H9 (cell line): ENCODE measurements at places on chromosomes 5 and 9. TPM values are rescaled to one million over a fixed set of nuclear protein-coding genes. Genes with fewer than 3 reads are reported as not detected.

- no peaks in the 10 kb centered on the region for H3K4me1 ChIP-seq
- no peak overlapping the region for H3K4me3 ChIP-seq
- H3K36me3 ChIP-seq = no peaks in the 10 kb centered on the region; the same call in 2 of the 3 replicates
- no peaks in the 10 kb centered on the region for H3K27me3 ChIP-seq
- H3K27ac ChIP-seq = no peak overlapping the region
Measured at GRCh38 chr5:10595672-10596309, 31.9 kb downstream of the ANKRD33B start.

GRCh38 chr5:96699186-96699820 is 37.1 kb downstream of the CAST start:
- H3K4me3 ChIP-seq = no peak overlapping the region
- no peaks in the 10 kb centered on the region for H3K27me3 ChIP-seq
- H3K27ac ChIP-seq = no peak overlapping the region
- no peaks in the 10 kb centered on the region for H3K36me3 ChIP-seq

DNA sequence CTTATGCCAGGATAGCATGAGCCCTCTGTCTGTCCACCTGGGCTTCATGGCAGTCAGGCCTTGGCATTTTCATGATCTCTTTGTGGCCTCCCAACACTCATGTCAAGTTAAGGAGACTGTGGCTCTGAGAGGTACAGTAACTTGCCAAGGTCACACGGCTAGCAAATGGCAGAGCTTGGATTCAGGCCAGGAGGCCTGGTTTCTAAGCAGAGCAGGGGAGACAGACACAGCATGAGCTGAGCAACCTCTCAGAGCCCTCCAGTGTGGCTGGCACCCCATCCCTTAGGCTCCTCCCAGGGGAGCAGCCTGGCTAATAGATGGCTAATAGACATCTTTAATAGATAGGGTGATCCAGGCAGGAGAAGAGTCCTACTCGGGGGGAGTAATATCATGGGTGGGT is 4.1 kb downstream of the SYNPO start:
- peaks cover 2% of the 10 kb centered on the region; the same call in 1 of the 2 replicates for H3K4me1 ChIP-seq
- no peak for DNase-seq
- H3K27me3 ChIP-seq = no peaks in the 10 kb centered on the region
- no peak overlapping the region for H3K27ac ChIP-seq

- peaks cover 2% of the 10 kb centered on the region; the same call in 1 of the 2 replicates for H3K4me1 ChIP-seq
- DNase-seq = no peak
- H3K27ac ChIP-seq = no peak overlapping the region
- no peaks in the 10 kb centered on the region; the same call in 1 of the 2 replicates for H3K27me3 ChIP-seq
Measured at GRCh38 chr5:154498994-154499393, 21.0 kb upstream of the HAND1 start.

GRCh38 chr5:153941265-153941664 is 97.4 kb downstream of the FAM114A2 start:
- H3K36me3 ChIP-seq = peaks cover 65% of the 10 kb centered on the region
- no peaks in the 10 kb centered on the region; the same call in 1 of the 2 replicates for H3K4me1 ChIP-seq
- H3K27ac ChIP-seq = no peak overlapping the region
- DNase-seq = no peak

GRCh38 chr9:130453487-130453886 is 8.7 kb downstream of the ASS1 start:
- H3K27ac ChIP-seq = no peak overlapping the region
- no peak for DNase-seq
- H3K4me1 ChIP-seq = no peaks in the 10 kb centered on the region; the same call in 1 of the 2 replicates
- H3K4me3 ChIP-seq = no peak overlapping the region
- H3K27me3 ChIP-seq = no peaks in the 10 kb centered on the region

DNA sequence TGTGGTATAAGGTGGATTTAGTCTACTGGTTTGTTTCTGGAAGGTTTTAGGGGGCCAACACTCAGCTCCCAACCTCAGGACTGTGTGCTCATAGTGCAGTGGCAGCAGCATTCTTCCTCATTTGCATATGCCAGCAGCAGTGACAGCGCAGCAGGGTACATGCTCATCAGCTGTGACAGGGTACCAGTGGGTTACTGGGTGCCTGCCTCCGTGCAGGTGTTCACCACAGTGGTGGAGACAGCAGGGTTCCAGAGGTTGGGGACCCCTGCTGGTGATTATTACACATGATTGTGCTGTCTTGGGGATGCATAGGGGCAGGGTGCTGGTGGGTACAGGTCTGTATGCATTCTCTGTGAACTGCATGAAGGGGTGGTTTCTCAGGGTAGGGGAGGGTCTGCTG is 45.5 kb upstream of the IFNE start:
- no peaks in the 10 kb centered on the region for H3K4me1 ChIP-seq
- H3K27ac ChIP-seq = no peak overlapping the region
- H3K4me3 ChIP-seq = no peak overlapping the region
- H3K36me3 ChIP-seq = peaks cover 25% of the 10 kb centered on the region

DNA sequence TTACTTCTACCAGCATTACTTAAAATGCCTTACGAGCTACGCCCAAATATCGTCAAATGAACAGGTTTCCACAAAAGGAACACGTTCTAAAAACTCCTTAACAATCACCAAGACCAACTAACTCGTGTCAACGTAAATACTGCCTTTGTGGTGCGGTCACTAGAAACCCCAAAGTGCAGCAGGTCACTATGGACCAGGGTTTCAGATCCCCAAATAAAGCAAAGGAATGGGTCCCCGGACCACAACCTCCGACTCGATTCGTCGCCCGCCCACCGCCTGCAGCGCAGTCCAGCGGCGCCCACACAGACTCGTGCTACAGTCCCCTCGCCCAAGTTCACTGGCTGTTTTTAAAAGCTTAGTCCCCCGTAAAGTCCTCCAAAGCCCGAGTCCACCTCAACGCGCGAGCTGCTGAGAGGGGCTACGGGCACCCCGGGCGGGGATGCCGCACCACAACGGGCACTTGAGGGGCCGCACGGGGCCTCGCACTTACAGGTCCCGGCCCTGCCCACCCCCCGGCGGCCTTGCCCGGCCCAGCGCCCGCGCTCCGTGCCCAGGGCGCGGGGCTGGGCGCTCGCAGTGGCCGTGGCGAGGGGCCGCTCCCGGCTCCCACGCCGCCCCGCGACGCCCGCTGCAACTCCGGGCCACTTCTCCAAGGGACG is 1.1 kb downstream of the NFIB start:
- no peaks in the 10 kb centered on the region for H3K27me3 ChIP-seq
- peak; percentile 56 for DNase-seq
- H3K27ac ChIP-seq = no peak overlapping the region
- H3K36me3 ChIP-seq = peaks cover 1% of the 10 kb centered on the region; the same call in 1 of the 3 replicates
- H3K4me3 ChIP-seq = peak overlapping the region; percentile 97

GRCh38 chr5:143800715-143801114 is 11.2 kb upstream of the HMHB1 start:
- H3K27me3 ChIP-seq = no peaks in the 10 kb centered on the region
- no peak overlapping the region for H3K27ac ChIP-seq
- no peak overlapping the region for H3K4me3 ChIP-seq

DNA sequence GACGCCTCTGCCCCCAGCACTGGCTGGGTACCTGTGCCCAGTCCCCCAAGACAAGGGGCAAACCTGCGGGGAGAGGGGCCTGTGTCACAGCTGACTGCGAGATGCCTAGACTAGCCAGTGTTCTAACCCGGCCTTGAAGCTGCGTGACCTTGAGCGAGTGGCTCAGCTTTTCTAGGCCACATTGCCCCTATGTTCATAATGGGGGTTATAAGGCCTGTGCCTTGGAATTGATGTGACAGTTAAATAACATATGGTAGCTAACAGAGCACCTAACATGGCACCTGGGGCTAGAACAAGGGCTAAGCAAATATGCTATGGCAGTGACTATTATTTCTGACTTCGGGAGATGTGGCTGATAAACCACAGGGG is 22.8 kb upstream of the COL27A1 start:
- no peaks in the 10 kb centered on the region; the same call in 1 of the 2 replicates for H3K4me1 ChIP-seq
- no peaks in the 10 kb centered on the region; the same call in 1 of the 2 replicates for H3K27me3 ChIP-seq
- no peaks in the 10 kb centered on the region for H3K36me3 ChIP-seq
- no peak overlapping the region for H3K4me3 ChIP-seq
- H3K27ac ChIP-seq = no peak overlapping the region

DNA sequence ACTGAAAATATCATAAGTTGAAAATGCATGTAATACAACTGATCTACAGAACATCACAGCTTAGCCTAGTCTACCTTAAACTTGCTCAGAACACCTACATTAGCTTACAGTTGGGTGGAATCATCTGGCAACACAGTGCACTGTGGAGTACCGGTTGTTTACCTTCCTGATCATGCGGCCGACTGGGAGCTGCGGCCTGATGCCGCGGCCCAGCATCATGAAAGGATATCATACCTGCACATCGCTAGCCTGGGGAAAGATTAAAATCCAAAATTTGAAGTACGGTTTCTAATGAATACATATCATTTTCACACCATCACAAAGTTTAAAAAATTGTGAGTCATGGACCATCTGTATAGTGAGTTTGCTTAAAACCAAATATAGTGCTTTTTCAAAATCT is 1.8 kb downstream of the HACD4 start:
- DNase-seq = no peak
- no peak overlapping the region for H3K27ac ChIP-seq
- no peak overlapping the region for H3K4me3 ChIP-seq
- H3K36me3 ChIP-seq = no peaks in the 10 kb centered on the region
- H3K27me3 ChIP-seq = no peaks in the 10 kb centered on the region

GRCh38 chr9:33455945-33456344 is 8.6 kb upstream of the AQP3 start:
- no peaks in the 10 kb centered on the region for H3K27me3 ChIP-seq
- no peak for DNase-seq

- H3K36me3 ChIP-seq = no peaks in the 10 kb centered on the region
- no peak overlapping the region for H3K27ac ChIP-seq
- H3K27me3 ChIP-seq = peaks cover 7% of the 10 kb centered on the region; the same call in 1 of the 2 replicates
- H3K4me1 ChIP-seq = no peaks in the 10 kb centered on the region; the same call in none of the 2 replicates
Measured at GRCh38 chr9:70413464-70413798, 1.0 kb downstream of the KLF9 start.

DNA sequence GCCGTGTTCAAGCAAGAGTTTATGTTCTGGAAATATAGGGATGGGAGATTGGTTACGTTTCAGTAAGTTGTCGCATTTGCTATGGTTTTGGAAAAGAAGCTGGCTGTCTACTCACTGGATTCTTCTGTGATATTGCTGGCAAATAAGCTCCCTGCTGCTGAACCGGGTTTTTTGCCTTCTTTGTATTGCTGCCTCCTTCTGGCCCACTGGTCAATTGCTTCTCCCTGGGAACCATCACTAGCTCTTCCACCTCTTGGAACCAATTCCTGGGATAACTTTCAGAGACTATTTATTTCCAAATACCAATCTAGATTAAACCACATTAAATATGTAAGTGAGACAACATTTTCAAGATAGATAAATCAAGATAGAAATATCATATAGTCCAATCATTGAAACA is 43.0 kb downstream of the NUDT12 start:
- no peaks in the 10 kb centered on the region for H3K4me1 ChIP-seq
- no peak overlapping the region for H3K27ac ChIP-seq
- no peaks in the 10 kb centered on the region for H3K27me3 ChIP-seq
- H3K36me3 ChIP-seq = no peaks in the 10 kb centered on the region

- no peaks in the 10 kb centered on the region; the same call in 1 of the 2 replicates for H3K27me3 ChIP-seq
- H3K36me3 ChIP-seq = no peaks in the 10 kb centered on the region
- DNase-seq = no peak
- no peak overlapping the region for H3K4me3 ChIP-seq
- H3K27ac ChIP-seq = no peak overlapping the region
Measured at GRCh38 chr9:1875251-1875851, 139.8 kb upstream of the SMARCA2 start.

DNA sequence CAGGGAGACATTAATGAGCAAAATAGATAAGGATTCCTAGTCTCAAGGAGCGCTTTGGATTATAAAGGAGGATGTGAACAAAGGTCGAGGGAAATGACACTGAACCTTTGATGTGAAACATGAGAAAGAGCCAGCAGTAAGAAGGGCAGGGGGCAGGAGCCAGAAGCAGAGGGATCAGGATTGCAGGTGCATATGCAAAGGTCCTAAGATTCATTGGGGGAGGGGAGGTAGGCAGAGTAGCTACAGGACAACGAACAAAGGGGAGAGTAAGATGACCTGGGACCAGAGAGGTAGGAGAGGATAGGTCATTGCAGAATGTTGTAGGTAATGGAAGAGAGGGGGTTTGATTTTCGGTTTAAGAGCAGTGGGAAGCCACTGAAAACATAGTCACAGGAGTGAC is 129.2 kb upstream of the TRPM3 start:
- no peak overlapping the region for H3K4me3 ChIP-seq
- DNase-seq = peak; percentile 86

GRCh38 chr9:21452681-21453080 is 12.4 kb downstream of the IFNA1 start:
- H3K4me1 ChIP-seq = peaks cover 5% of the 10 kb centered on the region
- no peak overlapping the region for H3K27ac ChIP-seq
- no peak overlapping the region for H3K4me3 ChIP-seq

DNA sequence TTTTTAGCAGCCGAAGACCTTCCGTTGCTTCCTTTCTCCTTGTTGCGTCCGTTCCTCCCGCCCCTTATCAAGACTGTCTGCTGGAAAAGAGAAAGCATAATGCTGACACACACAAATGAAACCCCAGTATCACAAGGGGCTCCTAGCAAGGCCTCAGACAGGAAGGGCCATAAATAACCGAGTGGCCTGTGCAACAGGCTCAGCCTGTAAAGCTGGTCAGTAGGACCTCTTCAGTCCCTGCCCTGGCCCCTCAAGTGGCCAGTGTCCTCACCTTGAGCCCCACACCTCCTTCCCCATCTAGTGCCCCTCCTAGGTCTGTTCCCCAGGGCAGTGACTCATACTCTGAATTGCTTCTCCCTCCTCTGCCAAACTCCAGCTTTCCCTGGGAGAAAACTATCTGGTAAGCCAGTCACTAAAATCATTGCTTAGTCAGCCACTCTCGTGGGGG is 174.6 kb upstream of the IL12B start:
- H3K27me3 ChIP-seq = no peaks in the 10 kb centered on the region
- no peak overlapping the region for H3K27ac ChIP-seq
- no peak for DNase-seq
- H3K4me1 ChIP-seq = no peaks in the 10 kb centered on the region
- H3K4me3 ChIP-seq = no peak overlapping the region
- H3K36me3 ChIP-seq = no peaks in the 10 kb centered on the region

DNA sequence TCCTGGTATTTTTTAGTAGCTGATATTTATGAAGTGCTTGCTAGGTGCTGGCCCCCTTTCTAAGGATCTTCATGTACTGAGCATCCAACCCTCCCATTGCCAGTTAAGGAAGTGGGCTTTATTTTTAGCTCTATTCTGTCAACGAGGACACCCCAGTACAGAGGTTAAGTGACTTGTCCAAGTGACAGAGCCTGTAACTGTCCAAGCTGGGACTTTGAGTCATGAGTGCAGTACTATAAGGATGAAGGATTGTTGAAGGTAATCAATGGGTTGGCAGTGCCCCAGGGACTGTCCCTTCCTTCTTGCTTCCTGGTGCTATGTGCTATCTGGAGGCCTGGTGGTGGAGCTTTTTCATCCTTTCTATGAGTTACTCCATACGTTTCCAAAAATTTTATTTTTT is 18.0 kb upstream of the FABP6 start:
- no peaks in the 10 kb centered on the region for H3K27me3 ChIP-seq
- no peak for DNase-seq
- no peaks in the 10 kb centered on the region for H3K4me1 ChIP-seq
- H3K4me3 ChIP-seq = no peak overlapping the region

ATOSB gene
- total RNA-seq = 5.6 and 6.1 TPM in 2 replicates

TMEM232 gene
- total RNA-seq = 1.6 and 1.8 TPM in 2 replicates

MSX2 gene
- 0.35 and 0.42 TPM in 2 replicates for total RNA-seq

C9orf85 gene
- total RNA-seq = 14.1 and 14.4 TPM in 2 replicates

QRFP gene
- total RNA-seq = not detected in 2 replicates

PCDHGC5 gene
- total RNA-seq = 0.57 and 0.66 TPM in 2 replicates

ARSI gene
- total RNA-seq = 1.3 and 1.7 TPM in 2 replicates

PKD2L2 gene
- not detected in 2 replicates for total RNA-seq

STRBP gene
- 69.9 and 74.0 TPM in 2 replicates for total RNA-seq

PALM2AKAP2 gene
- 3.6 and 4.0 TPM in 2 replicates for total RNA-seq
